Eye (tissue), 1 donor: ENCODE measurements at places on chromosomes 11 and 22.

DNA sequence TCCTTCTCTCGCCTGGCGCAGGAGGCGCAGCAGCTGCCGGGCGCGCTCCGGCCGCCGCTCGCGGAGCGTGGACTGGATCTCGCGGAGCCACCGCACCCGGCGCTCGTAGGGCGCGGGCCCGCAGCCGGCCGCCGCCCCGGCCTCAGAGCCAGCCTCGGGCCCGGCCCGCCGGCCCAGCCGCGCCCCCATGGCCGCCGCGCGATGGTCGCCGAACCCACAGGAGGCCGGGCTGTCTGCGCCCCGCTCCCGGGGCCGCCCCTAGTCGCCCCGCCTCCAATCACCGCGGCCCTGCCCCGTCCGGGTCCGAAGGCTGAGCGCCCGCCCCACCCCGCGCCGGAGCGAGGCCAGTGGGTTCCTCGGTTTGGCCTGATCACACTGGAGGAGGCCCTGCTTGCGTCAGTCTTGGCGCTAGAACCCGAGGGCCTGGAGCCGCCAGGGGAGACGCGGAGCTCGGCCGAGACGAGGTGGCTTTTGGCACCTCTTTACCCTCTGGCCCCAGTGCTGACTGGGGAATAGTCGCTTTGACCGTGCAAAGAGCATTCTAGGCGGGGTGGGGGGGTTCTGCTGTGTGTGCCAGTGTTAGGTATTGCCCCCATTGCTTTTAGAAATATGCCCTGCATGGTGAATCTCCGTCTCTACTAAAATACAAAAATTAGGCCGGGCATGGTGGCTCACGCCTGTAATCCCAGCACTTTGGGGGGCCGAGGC, at the start of gene LRRC75B:
Gene LRRC75B (minus strand): TSS at position 223 of the 708 bp plus-strand sequence. CDS start 34 bp downstream, at position 189.
- peak; percentile 90 for DNase-seq

GRCh38 chr11:106022795-106023275, 795 bp upstream of the MSANTD4 start:
- no peak for DNase-seq

DNA sequence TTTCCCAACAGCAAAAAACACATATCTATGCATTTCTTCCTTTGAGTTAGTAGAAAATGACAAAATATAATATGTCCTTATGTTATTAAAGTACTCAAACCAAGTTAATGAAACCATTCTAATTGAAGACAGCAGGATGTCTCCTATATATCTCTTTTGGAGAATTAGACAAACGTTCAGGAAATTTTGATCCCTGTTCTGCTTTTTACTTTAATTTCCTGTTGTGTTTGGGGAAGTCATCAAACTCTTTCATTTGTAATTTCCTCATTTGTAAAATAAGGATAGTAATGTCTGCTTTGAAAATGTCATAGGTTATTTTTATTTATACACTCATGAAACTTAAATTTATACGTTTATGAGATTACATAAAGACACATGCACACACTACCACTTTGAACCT, 281.8 kb upstream of the ANO5 start:
- no peak for DNase-seq

DNA sequence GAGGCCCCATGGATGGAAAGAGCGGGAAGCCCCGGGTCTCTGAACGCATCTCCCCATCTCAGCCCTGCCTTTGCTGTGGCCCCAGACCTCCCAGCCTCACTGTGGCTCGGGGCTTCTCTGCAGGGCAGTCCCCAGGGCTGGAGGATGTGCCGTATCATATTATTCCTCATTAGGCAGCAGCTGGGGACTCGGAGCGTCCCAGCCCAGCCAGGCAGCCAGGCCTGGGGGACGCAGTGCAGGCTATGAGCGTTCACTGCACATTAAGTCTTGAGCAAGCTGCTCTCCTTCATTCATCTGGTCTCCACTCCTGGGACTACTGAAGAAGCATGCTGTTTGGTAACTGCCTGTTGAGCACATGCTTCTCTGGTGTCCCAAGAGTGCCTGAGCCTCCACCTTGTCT, 226.8 kb upstream of the TBCEL start:
- no peak for DNase-seq

DNA sequence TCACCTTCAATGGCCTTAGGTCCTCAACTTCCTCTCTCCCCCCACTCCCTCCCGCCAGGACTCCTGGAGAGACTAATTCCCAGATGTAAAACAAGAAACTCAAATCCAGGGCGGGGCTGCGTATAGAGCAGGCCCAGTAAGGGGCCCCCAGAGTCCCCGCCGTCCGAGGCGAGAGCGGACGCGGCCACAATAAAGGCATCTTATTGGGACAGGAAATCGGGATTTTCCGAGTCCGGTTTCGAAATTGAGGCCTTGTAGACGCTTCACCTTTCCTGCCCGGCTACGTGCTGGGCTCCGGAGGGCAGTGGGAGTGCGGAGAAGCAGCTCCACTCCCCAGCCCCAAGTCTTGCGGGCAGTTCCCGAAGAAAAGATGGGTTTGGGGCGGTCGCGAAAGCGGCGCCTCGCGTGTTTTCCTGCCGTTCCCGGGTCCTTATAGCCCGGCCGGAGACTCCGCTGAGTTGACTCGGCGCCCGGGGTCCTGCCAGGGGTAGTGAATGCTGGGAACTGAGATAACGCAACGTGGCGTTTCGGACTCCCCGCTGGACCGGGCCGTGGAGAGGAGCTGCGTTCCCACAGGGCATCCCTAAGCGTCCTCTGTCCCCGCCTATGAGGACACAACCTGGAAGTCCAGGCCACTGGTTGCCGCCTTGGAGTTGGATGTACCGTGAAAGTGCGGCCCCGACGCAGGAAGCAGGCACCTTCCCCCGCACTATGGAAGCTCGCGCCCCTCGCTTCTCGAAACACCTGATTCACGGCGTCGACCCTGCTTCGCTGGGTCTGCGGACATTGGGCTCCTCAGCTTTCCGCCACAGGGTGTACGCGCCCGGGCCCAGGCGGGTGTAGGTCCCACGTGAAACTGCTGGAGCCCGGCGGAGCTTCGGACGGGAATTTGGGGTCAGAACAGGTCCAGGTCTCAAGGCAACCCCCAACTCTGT, 4.8 kb upstream of the CHRM1 start:
- DNase-seq, result peak; percentile 55

- DNase-seq, result no peak
Measured at GRCh38 chr11:68036141-68036716, 2.6 kb upstream of the TCIRG1 start.

GRCh38 chr11:124115782-124116616, 749 bp downstream of the VWA5A start:
- DNase-seq, result no peak

DNA sequence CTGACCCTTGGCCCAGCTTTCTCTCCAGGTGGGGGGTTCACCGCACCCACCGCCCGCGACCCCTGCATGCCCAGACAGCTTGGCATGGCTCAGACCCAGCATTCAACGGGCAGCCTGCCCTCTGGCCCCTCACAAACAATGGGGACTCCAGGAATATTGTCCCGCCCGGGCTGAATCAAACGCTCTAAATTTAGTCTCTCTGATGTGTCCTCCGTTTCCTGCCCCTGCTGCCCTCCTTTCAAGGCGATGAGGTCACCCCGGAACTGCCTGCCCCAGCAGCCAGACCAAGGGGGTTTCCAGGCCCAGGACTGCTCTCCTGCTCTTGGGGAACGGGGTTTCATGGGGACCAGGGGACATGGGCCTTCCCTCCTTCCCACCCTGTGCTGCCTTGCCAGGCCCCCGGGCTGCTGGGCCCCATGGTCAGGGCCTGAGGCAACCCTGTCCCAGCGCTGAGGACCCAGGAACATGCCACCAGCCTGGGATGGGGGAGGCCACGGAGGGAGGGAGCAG, 10.1 kb upstream of the PDGFB start:
- DNase-seq, result peak; percentile 52

GRCh38 chr11:110074499-110074898, 18.7 kb upstream of the ZC3H12C start:
- no peak for DNase-seq
